T-cell (primary cell): ENCODE measurements at places on chromosomes 16 and 17. TPM values are rescaled to one million over a fixed set of nuclear protein-coding genes. Genes with fewer than 3 reads are reported as not detected.

GRCh38 chr17:78122216-78122930 lies 6.2 kb downstream of the TMC6 start:
- DNase-seq: no peak

- DNase-seq: no peak
Observed at GRCh38 chr16:68696514-68696913, 40.6 kb upstream of the CDH1 start.

DNA sequence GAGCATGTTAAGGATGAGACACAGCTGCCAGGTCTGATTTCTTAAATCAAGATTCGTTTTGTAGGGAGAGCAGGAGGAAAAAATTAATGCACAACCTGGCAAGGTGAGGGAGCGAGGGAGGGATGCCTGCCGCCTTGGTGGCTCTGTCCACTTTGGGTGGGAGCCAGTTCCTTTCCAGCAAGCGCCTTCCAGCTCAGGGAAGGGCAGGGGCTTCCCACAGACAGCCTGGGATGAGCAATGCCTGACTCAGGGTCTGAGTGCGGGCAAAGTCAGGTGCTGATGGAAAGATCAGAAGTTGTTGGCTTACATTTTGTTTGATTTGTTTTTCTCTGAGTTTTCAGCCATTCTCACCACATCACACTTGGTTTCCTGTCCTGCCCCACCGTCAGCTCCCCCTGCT lies 220.7 kb downstream of the ENGASE start:
- no peak for DNase-seq

DNA sequence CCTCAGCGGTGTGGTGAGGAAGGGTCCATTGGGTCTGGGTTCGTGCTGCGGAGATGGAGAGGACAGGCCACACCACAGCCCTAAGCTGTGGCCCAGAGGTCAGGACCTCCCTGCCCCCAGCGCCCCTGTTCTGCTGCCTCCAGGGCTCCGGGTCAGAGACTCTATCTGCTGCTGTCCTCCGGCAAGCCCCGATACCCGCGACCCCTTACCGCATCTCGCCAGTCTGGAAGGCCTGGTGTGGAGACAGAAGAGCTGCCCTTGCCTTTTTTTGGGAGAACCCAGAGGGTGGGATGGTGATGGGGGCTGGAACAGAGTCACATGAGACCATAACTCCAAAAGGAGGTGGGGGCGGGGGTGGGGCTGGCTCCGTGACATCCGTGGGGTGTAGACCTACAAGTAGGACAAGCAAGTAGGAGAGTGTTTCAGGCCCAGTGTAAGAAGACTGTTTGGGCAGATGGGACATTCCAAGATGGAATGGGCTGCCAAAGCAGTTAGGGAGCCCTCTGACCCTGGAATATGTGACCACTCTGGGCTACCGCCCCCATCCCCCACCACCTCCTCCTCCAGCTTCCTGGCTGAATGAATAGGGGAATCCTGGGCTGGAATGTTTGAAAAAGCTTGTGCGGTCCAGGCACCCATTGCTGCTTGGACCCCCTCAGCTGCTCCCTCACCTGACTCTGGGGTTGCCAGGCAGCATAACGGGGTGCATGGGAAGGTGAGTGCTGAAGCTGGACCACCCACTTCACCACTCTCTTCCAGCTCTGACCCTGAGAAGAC lies 1.4 kb downstream of the XYLT2 start:
- no peak for DNase-seq

GRCh38 chr17:72117535-72118334 lies 3.1 kb upstream of the SOX9 start:
- no peak for DNase-seq

GRCh38 chr16:11986521-11987057 lies 10.1 kb downstream of the SNX29 start:
- DNase-seq: no peak

DNA sequence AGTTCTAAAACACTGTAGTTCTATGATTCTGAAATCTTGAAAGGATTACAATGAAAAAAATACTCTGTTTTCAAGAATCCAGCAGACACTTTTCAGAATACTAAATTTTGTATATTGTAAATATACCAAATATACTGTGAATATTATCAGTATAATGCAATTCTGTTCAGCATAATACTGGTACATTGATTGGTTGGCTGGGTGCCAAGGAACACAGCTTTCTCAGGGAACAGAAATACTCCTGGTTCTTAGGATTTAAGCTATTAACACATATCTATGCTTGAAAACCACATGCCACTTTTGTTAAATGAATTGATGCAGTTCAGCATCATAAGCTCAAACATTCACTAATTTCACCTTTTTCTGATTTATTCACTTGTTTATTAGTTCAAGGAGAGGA lies 2.5 kb upstream of the GINS3 start:
- no peak for DNase-seq

- DNase-seq: no peak
Observed at GRCh38 chr16:14007450-14007849, 63.7 kb upstream of the MRTFB start.

GAS2L2 gene
- total RNA-seq: 0.23 TPM
